Ureter (tissue), 1 donor: ENCODE measurements at places on chromosomes 3 and 15. TPM values are rescaled to one million over a fixed set of nuclear protein-coding genes. Genes with fewer than 3 reads are reported as not detected.

GRCh38 chr15:62849316-62850106 lies 193.0 kb upstream of the TPM1 start:
- DNase-seq: no peak

Gene CSTA
- 62.3 TPM for total RNA-seq

Gene NMNAT3
- total RNA-seq: 9.4 TPM

Gene FOXB1
- total RNA-seq: not detected

GRCh38 chr15:29935296-29936004 lies 113.2 kb upstream of the TJP1 start:
- DNase-seq: no peak

Gene GOLGA8B
- total RNA-seq: 172 TPM

DNA sequence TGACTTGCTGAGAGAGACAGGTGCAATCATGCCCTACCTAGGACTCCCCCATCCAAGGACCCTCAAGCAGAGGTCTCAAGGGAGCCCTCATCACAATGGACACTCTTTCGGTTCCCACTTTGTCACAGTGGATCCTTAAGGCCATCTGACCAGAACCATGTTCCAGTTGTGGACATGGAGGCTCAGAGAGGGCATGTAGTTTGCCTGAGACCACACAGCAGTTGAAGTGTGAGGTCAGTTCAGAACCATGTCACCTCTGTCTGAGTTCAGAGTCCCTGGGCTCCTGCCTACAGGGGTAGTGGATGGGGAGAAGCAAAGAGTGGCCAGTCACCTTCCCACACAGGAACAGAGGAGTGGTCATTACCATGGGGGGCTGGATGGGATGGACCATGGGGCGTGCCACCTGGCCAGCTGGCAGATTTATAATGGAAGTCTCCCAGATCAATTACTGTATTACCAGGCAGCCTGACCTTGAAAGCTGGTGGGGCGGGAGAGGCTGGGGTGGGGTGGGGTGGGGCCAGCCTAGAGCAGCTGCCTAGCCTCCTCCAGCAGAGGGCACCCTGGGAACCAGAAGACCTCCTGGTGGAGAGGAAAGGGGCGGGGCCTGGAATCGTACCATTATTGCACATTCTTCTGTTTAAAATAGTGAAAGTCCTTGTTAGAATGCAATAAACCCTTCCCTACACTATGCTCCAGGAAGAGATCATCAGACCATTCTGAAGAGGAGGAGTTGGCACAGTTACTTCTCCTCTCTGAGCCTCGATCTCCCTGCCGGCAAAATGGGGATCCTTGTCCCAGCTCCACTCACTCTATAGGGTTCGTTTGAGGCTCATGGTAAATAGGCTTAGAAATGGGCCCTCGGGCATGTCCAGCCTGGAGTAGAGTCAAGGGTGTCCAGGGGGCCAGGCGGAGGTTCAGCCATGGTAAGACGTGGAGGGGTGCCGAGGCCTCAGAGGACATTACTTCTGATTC lies 26.9 kb upstream of the LINGO1 start:
- no peak for DNase-seq

DNA sequence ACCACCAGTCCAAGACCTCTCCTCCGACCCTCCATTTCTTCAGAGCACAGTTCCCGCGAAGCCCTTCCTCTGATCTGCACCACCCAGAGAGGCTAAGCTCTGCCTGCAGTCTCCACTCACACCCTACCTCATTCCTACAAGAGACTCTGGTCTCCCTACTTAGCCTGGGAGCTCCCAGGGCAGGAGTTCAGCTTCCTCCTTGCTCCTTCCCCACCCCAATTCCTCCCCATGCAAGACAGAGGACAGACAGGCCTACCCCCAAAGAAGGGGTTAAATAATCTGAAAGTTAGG lies 12.6 kb upstream of the VIPR1 start:
- no peak for DNase-seq

GRCh38 chr15:31317421-31318327 lies 9.0 kb upstream of the KLF13 start:
- no peak for DNase-seq

- DNase-seq: no peak
Measured at GRCh38 chr15:99703603-99704443, 29.4 kb downstream of the LYSMD4 start.
